NCI-H446 treated with DMSO at 0.1 percent for 48 hours (cell line): ENCODE measurements at places on chromosomes 12 and 14.

- DNase-seq, result no peak
These were observed 85.6 kb downstream of the CMKLR1 start for GRCh38 chr12:108253540-108253939.

DNA sequence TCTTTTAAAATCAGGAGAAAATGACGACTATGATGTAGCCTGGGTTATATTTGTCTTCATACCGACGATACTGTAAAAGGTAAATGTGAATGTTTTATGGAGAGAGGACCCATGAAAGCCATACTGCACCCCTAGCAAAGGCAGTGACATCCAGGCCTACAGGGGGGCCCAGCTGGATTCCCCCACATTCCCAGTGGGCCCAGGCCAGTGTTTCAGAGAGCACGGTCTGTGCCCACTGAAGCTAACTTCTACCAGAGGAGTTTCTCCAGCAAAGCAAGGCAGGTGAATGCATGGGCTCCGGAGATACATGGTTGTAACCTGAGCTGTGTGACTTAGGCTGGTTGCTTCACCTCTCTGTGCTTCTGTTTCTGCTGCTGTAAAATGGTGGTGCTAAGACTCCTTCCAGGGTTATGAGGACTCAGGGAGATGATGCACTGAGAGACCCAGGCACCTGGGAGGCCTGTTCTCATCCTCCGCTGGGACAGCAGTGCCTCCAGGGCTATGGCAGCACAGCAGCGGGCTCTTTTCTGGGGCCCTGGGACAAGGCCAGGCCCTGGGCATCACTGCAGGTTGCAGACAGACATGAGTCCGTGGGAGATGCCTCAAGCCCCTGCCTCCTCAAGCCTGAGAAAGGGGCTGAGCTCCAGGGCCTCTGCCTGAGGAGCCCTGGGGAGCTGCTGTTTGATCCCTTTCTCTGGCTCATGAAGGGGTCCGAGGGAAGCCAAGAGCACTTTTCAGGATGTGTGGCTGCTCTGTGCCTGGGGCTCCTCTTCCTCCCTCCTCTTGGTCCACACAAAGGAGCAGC is 73.7 kb downstream of the SERPINA3 start:
- no peak for DNase-seq

- DNase-seq, result no peak
These were observed 17.7 kb upstream of the PLEK2 start for GRCh38 chr14:67429510-67430205.

- DNase-seq, result no peak
These were observed 940.8 kb downstream of the SLC6A15 start for GRCh38 chr12:83971781-83972180.

GRCh38 chr12:1697271-1697670 is 6.4 kb downstream of the ADIPOR2 start:
- DNase-seq, result peak; percentile 3

GRCh38 chr12:77510985-77511384 is 319.7 kb upstream of the NAV3 start:
- no peak for DNase-seq

- DNase-seq, result no peak
These were observed 9.8 kb downstream of the ARHGEF25 start for GRCh38 chr12:57620936-57621496.

DNA sequence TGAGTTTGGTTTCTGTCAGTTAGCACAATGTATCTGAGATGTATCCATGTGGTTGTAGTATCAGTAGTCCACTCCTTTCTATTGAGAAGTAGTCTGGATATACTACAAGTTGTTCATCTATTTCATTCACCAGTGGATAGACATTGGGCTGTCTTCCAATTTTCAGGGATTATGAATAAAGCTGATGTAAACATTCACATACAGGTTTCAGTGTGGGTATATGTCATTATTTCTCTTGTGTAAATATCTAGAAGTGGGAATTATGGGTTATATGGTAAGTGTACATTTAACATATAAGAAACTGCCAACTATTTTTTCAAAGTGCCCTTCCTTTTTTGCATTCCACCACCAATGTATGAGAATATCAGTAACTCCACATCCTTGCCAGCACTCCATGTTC is 35.9 kb downstream of the PHLDA1 start:
- no peak for DNase-seq

- DNase-seq, result no peak
These were observed 102.5 kb downstream of the FSCB start for GRCh38 chr14:44404599-44404998.

GRCh38 chr12:24379861-24380521 is 430.5 kb upstream of the SOX5 start:
- no peak for DNase-seq

GRCh38 chr12:131132118-131132892 is 178.6 kb downstream of the ADGRD1 start:
- no peak for DNase-seq

- DNase-seq, result no peak
These were observed 61.6 kb downstream of the CAPZA3 start for GRCh38 chr12:18799561-18799960.

DNA sequence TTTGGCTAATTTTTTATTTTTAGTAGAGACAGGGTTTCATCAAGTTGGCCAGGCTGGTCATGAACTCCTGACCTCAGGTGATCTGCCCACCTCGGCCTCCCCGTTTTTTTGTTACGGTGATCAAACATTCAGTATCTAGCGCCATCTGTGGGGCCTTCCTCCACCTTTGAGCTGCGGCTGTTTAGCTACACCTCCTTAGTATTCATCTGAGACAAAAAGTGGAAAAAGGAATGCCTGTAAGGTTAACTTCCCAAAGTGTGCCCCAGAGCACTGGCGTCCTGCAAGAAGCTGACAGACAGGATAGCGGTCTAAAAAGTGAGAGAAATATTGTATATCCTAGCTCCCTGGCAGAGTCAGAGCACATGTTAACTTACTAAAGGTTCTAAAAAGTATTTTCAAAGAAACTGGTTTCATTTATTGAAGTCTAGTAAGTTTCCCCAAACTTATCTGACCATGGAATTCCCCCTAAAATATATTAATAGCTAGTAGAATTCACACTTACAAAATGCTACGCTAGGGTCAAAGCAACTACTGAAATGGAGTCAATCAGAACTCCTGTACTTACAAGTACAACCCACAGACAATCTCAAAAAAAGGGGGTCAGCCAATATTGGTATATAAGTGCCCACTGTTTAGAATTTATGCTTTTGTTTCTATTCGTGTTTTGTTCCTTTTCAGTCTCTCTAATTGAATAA is 59.1 kb downstream of the DUSP16 start:
- no peak for DNase-seq

DNA sequence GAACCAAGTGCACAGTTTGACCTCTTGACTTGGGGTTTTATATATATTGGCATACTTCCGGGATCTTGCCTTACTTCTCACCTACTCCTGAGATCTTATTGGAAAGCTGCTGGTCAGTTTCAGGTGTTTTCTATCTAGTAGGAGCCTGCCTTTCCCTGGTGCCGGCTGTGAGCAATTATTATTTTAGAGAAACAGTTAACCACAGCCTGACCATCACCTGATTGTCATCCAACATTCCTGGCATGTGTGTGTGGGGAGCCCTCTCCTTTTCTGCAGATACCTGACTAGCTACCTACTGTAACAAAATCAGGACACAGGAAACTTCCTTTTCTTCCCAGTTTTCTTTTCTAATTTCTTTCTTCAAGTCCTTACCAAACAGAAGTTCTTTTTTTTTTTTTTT is 220.4 kb downstream of the ATP23 start:
- DNase-seq, result no peak

DNA sequence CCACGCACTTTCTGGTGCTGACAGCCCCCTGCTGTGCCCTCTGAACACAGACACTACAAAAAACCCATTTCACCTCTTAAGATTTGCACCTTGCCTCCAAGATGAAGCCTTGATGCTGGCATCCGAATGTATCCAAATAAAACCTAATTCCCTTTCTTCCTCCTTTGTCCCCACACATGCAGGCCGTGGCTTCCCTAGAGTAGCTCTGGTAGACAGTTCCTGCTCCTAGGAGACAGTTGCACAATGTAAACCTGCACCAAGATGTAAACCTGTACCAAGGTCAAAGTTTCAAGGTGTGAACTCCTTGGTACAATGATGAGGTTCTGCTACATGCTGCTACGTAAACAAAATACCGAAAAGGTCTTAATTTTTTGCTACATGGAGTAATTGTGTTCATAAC is 625 bp upstream of the ABHD12B start:
- DNase-seq, result no peak

- DNase-seq, result no peak
These were observed 27.5 kb upstream of the JPH4 start for GRCh38 chr14:23605931-23606585.

DNA sequence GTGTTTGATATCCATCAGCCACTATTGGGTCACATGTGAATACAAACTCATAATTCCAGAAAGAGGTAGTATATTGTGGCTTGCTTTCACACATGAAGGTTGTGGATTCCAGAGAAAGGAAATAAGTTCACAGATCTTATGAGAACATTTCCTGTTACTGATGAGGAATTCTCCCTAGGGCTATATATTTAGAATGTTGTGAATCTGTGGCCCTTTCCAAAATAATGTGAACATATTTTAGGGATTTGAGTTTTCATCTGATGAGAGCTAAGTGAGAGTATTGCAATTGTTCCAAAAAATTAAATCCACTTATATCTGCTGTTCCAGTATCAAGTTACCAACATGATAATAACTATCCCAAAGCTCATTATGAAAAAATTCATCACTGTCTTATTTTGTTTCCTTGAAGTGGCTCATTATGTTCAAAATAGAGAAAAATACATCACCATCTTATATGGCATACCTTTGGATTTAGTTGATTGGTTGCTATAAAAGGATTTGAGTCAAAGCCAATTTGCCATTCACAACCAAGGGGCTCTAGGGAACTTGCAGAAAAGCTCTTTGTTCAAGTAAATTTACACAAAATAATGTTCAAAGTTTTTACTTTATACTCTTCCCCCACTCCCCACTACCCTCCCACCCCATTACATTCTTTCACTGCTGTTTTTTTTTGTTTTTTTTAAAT is 76.3 kb downstream of the MYRFL start:
- DNase-seq, result no peak

GRCh38 chr12:92600052-92600451 is 102.7 kb upstream of the PLEKHG7 start:
- no peak for DNase-seq

- DNase-seq, result no peak
These were observed 6.3 kb downstream of the TBPL2 start for GRCh38 chr14:55433880-55434804.
